ENCODE measurements at places on chromosomes 7 and 10. TPM values are rescaled to one million over a fixed set of nuclear protein-coding genes. Genes with fewer than 3 reads are reported as not detected.
A peak's percentile ranks its signal among the peaks of the same experiment; 100 is the strongest.

DNA sequence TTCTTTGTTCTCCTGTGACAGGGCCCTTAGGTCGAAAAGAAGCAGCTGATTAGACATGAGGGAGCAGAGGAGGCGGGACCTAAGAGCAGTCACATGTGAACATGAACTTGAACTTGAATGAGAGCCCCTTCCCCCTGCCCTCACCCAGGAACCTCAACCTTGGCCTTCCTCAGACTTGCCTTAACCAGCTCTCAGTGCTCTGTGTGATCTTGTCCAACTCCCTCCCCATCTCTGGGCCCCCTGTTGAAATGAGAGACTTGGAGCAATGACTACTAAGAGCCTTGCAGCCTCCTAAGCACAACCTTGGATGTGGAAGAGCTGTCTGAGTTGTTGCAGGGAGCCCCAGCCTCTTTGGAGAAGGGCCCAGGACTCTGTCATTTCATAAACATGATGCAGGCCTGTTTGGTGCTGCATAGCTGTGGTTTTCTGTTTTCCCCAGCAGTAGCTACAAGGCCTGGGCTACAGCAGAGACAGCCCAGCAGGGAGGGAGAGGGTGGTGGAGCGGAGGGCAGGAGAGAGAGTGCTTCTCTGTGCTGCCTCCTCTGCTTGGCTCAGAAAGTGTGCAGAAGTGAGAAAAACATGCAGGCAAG is 123.9 kb upstream of the ZMIZ1 start:
- DNase-seq, result no peak

DNA sequence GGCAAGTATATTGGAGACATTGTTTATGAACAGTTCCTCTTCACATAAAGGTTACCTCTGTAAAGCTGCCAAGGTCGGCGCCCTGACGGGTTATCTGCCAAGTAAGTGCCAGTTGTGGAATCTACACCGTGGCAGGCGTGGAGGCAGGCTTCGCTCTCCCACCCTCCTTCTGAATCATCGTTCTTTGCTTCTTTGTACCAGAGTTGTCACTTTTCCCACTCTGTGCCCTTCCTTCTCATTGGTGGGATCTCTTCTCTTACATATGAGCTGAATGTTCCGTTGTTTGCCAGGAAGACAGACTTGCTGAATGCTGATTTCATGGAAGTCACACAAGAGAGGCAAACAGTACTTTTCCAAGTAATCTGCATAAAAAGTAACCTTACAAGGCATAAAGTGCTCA is 40.6 kb upstream of the PTPRZ1 start:
- DNase-seq, result no peak

GRCh38 chr10:24039897-24040296 is 169.0 kb upstream of the KIAA1217 start:
- no peak for DNase-seq

GRCh38 chr10:26318672-26319071 is 102.1 kb downstream of the GAD2 start:
- DNase-seq, result no peak

DNA sequence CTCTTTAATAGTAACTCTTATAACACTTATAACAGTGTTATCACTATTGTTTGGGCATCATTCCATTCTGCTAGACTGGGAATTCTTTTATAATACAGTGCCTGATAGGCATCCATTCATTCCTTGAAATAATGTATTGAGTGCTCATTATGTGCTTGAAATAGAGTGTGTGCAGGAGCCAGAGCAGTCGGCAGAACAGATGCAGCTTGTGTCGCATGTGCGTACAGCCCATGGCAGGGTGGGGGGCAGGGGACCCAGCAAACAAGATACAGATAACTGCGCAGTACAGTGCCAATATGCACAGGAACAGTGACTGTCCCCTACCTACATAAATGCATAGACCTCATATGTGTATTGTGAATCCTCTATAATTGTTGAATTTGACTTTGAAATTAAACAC is 99.3 kb downstream of the KAT6B start:
- DNase-seq, result no peak

DNA sequence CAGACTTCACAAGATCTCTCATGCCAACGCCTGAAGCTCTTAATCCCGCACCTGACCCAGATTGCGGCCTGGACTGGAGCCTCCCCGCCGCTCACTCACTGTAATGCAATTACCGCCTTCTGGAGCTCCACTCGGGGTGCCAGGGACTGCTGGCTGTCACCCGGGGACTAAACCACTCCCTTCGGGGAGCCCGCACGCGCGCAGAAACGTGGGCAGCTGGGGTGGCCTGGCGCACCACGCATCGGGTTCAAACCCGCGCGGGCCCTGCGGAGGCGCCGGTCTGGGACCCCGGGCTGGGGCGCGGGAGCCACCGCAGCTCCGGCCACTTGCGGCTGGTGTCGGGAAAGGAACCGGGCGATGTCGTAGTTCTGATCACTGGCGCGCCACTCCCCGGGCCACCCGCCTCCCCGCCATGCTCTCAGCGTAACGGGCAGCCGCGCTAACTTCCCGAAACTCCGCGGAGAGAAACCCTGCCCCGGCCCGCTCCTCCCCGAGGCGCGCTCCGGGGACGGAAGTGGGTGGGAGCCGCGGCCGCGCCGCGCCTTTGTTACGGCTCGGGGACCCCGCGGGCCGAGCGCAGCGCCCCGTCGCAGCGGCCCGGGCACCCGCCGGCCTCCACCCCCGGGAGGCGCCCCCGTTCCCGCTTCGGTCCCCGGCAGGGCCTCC is 100.3 kb upstream of the SVIL start:
- DNase-seq, result peak; percentile 72

DNA sequence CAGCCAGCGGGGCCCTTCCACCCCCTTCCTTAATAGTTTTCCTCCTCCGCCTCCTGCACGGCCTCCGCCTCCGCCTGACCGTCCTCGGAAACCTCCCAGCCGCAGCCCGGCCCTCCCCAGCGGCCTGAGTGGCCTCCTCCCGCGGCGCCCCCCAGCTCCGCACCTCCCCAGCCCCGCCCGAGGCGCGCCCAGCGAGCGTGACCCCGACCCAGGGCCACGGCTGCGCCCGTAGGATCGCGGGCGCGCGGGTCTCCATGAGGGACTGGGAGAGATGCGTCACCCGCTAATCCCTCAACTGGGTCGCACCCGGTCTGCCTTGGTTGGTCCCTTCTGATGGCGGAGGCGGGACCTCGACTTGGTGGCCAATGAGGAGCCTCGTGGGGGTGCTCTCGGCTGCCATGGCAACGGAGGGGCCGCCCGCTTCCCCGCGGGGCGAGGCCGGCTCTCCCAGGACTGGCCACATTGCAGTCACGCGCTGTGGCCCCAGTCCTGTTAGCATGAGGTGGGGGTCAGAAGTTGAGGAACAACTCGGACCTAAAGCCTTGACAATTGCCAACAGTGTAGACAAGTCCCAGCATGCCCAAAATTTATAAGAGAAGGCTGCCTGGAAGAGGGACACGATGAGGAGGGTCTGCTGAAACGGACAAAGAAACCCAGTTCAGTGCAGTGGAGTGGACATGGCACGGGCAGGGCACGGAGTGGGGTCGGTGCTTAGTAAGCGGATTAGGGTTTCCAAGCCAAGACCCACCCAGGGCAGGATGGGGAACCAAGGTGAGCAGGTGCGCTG is 24.3 kb downstream of the DDIT4 start:
- peak; percentile 98 for DNase-seq

DNA sequence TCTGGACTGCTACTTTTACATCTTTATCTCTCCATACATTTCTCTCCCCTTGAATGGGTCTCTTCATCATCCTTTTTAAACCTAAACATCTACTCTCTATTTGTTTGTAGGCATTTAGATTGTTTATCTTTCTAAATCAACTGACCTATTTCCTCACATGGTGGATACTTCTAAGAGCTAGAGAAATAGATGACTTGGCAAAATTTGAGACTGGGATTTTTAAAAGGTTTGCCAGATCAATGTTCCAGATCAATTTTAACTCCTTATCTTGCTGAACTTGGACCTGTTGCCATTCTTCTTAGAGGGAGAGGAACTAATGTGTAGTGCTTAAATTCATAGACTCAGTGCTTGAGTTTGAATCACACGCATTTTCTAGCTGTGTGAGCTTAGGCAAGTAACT is 144.2 kb upstream of the STEAP4 start:
- DNase-seq, result no peak

CALHM3 gene
- not detected for total RNA-seq

DNA sequence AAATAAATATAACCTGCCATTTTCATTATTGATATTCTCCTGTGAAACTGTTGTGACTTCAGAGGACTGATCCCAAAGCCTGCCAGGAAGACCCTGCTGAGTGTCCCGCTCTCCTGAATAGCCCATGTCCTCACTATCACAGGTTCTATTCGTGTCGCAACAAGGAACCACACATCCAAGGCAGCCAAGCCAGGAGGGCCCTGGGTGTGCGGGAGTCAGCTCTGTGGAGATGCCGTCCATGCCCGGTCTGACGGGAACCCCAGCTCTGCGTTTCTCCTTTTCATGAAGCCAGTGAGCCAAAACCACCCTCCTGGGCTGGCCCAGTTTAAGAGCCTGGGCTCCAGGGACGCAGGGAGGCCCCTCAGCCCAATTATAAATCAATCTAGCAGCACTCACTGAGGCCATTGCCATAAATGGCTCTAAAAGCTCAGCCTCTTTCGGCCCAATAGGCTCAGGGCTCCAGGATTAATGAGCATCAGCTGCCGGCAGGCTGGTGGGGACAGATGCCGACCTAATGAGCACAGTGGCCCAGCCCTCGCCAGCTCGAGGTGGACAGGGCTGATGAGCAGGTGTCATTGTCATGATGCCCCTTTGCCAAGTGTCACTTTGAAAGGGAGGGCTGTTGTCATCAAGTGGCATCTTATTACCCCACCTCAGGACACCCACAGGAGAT is 177.9 kb downstream of the PLXNA4 start:
- DNase-seq, result no peak

RBM17 gene
- total RNA-seq, result 206 TPM

TWNK gene
- total RNA-seq, result 13.8 TPM

DNA sequence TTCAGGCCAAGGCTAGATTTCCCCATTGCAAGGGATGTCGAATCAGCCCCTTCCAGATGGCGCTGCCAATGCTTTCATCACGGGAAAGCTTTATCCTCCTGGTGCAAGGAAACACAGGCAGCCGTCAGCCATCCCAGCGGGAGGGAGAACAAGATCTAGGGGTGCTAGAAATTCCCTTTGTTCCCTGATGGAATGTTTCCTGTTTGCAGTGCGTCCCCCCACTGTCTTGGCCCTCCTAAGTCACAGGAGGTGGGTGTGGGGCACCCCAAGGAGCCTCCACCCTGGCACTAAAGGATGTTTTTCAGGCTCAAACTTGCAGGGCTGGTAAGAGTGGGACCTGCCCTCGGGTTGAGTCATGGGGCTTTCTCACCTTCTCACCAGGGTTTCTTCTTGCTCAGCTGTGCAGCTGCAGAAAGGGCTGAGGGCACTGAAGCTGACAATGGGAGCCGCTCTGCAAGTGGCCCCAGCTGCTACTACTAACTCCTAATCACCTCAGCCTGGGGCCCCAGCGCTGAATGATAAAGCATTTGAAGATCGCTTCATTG is 103.6 kb downstream of the PRPF18 start:
- DNase-seq, result peak; percentile 34

CACNB2 gene
- not detected for total RNA-seq

DNA sequence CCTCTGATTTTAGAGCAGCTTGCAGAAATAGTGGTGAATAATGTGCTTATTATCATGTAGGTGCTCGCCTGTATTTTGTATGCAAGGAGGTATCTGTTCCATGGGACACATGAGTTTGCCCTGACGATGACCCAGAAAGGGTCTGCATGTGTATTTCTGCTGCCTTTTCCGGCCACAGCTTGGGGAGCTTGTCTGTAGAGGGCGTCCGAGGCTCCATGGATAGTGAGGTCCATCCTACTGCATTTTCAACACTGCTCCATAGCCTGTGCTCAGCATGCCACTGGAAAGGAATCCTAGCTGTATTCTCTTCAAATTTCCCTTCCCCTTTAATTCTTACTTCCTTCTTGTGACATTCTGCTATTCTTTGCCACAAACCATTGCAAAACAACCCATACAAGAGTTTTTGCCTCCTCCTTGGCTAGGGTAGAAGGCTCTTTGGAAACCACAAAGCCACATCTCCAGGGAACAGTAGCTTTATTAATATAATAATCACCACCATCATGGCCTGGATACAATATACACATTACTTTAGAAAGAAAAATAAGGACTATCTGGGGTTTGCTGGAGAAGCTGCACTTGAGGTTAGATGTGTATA is 127.7 kb downstream of the DYNC1I1 start:
- DNase-seq, result no peak
